Psoas muscle (tissue), 8 donors: ENCODE measurements at places on chromosomes 12 and 14. TPM values are rescaled to one million over a fixed set of nuclear protein-coding genes. Genes with fewer than 3 reads are reported as not detected.

Gene COX8C
- polyA plus RNA-seq = not detected

- no peak for DNase-seq
Measured at GRCh38 chr12:65082406-65082805, 38.7 kb downstream of the WIF1 start.

Gene TMEM119
- polyA plus RNA-seq = 0.99 TPM

GRCh38 chr12:121712461-121713256 is at the start of gene TMEM120B:
Gene TMEM120B, plus strand, starts transcription at chr12:121712752. Its CDS starts 144 bp downstream, at chr12:121712896.
- DNase-seq = peak; percentile 88

DNA sequence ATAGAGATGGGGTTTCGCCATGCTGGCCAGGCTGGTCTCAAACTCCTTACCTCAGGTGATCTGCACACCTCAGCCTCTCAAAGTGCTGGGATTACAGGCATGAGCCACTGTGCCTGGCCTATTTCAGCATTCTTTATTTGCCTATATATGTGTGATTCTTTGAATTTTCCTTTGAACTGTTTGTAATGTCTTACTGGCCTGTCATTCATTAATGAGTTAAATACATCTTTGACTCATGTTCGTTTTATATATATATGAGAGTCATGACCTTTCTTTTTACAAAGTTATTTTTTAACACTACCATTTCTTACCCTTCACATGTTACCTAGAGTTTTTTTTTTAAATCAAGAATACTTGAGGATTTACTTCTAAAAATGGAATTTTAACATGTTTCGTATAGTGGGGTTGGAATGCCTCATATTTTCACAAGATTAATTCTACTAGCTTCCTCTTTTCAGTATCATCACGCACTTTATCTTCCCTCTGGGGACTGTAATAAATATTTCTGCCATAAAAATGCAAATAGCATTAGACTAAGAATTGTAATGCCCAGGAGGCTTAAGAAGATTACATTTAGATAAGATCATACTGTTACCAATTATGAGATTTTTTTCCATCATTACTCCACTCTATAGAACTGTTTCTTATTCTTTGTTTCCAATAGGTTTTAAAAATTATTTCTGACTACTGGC is 66.7 kb downstream of the NTN4 start:
- DNase-seq = no peak

DNA sequence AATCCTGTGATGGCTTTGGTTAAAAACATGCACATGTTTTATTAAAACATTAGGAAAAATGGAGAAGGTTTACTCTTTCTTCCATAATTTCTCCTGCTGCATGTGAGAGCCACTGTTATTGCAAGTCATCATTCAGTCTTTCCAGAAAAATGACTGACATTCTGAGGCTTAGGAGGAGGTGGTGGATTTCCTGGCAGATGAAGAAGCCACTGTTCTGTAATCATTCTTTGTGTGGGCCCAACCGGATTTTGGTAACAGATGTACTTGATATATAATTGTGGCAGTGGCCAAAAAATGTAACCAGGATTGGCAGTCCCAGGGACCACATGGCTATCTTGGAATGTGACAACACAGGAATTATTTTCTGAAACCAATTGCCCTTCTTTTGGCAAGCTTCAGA is 120.2 kb downstream of the DAAM1 start:
- DNase-seq = no peak

DNA sequence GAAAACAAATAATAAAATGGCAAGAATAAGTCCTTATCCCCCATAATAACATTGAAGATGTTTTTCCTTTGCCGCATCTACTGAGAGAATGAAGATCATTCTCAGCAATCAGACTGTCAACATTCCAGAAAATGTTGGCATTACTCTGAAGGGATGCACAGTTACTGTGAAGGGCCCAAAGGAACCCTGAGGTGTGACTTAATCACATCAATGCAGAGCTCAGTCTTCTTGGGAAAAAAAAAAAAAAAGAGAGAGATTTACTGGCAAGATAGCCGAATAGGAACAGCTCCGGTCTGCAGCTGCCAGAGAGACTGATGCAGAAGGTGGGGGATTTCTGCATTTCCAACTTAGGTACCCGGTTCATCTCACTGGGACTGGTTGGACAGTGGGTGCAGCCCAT is 41.3 kb upstream of the OR6J1 start:
- no peak for DNase-seq

DNA sequence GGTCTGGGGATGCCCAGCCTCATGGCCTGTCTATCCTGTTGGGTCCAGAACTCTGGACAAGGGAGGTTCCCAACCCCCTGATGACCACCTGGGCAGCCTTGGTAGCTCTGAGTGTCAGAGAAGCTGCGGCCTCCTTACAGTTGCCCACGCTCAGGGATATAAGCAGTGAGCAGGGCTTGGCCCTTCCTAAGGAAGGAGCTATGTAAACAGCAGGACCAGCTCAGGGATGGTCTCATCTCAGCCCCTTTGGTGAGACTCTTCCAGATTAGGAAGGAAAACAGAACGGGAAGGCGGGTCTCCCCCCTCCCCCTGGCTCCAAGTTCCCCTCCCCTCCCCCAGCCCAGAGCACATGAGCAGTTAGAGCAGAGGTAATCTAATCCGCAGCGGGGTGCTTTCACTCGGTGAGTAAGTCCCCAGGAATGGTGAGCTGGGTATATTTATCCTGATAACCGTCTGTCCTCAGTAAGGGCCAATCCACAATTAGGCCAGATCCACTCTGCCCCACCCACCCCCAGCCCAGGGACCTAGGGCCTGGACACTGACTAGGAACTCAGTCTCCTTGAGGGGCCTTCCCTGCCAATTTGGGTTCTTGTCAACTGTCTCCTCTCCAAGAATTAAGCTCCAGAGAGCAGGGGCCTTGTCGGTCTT is 29.5 kb upstream of the RPLP0 start:
- DNase-seq = peak; percentile 93

DNA sequence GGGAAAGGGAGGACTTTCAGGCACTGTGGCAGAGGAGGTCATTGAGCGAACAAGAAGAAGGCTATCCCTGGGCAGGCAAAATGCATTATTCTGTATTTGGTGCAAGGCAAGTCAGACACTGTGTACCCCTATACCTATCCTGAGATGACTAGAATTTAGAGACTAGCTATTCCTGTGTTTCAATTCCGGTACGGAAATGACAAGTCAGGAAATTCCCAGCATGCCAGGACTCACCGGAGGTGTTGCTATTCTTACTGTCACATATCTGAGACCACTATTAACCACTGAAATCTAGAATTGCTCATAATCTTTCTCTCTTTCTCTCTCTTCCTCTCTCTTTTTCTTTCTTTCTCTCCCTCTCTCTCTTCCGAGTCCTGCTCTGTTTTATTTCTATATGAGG is 297.1 kb downstream of the PDZRN4 start:
- no peak for DNase-seq

Gene GPR135
- 1.3 TPM for polyA plus RNA-seq

Gene ENO2
- polyA plus RNA-seq = 2.0 TPM

- no peak for DNase-seq
Measured at GRCh38 chr12:126966498-126966897, 1300.5 kb upstream of the TMEM132C start.

DNA sequence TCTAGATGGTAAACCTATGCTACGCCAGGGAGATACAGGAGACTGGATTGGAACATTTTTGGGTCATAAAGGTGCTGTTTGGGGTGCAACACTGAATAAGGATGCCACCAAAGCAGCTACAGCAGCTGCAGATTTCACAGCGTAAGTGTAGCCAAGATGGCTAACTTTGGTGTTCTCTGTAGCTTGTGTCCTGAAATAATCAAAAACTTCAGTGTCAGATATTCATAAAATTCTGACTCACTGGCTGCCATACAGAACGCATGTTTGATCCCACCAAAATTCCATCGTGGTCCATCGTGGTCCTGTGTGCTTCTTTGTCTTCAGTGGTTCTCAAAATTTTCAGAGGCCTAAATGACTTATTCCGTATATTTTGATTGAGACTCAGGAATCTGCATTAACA is 1.3 kb downstream of the STRAP start:
- DNase-seq = no peak

DNA sequence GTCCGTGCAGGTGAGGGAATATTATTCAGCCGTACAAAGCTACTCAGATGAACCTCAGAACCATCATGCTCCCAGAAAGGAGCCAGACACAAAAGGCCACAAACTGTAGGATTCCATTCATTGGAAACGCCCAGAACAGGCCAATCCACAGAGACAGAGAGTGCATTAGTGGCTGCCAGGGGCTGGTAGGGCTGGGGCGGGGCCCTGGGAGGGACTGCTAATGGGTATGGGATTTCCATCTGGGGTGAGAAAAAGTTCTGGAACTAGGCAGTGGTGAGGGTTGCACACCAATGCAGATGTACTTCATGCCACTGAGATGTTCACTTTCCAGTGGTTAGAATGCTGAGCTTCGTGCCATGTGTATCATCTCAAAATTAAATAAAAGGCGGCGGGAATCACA is 101.1 kb downstream of the RFLNA start:
- no peak for DNase-seq
